ENCODE measurements at places on chromosomes 1 and 21. TPM values are rescaled to one million over a fixed set of nuclear protein-coding genes. Genes with fewer than 3 reads are reported as not detected.
A peak's percentile ranks its signal among the peaks of the same experiment; 100 is the strongest.

DNA sequence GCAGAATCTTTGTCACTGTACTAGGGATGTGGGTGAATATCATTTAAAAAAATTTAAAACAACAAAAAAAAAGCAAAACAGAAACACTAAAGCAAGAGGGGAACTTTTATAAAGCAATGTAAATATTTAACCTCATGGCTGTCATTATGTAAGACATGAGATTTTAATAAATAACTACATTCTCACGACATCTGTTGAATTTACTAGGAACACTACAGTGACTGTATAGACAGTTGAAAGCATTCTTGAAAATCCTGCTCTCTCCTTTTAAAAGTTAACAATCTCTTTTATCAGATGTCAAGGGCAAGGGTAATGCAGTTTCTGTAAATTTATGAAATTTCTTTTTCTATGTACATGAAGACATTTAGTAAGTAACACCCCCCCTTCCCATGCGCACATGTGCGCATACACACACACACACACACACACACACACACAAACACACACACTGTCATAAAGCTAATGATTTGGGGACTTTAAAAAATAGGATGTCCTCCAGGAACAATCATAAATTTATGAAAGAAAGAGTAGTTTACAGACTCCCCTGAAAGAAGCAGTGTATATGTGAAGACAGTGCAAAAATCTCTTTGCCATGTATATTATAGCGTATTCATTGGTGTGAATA lies 51.7 kb downstream of the PROX1 start:
- no peak for DNase-seq

GRCh38 chr1:235999259-235999925 lies 65.5 kb downstream of the NID1 start:
- no peak for DNase-seq

- no peak for DNase-seq
Measured at GRCh38 chr1:80056179-80056578, 1049.6 kb upstream of the ADGRL4 start.

DNA sequence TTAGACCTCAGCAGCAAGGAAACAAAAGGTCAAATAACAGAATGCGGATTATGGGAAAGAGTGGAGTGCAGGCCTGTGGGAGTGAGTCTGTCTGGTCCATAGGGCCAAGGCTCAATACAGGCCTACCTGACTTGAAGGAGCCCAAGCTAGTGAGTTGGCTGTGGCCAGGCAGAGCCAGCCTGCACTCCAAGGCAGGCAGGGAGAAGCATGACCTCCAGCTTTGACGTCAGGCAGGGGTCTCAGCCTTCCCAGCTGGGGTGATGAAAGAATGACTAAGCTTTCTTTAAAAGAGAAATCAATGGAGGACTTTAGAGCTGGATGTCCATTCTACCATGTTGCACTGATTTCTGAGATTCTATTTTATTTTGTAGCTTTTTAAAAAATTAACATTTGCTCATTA lies 62.8 kb downstream of the RHOU start:
- DNase-seq = peak; percentile 42

The ST6GALNAC5 gene
- 21.0 TPM for total RNA-seq
